ENCODE measurements at places on chromosomes 12 and 14.

DNA sequence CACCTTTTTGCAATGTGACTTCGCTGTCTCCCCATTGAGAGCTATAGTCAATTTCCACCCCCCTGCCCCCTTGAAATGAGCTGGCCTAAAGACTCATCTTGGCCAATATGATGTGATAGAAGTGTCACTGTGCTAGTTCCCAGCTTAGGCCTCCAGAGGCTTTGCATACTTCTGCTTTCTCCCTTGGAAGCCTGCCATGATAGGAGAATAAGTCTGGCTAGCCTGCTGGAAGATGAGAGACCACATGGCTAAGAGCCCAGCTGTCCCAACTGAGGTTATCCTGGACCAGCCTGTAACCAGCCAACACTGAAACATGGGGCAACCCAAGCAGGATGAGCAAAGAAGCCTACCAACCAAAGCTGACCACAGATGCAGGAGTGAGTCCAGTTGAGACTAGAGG is 196.9 kb downstream of the GRIN2B start:
- no peak for DNase-seq

DNA sequence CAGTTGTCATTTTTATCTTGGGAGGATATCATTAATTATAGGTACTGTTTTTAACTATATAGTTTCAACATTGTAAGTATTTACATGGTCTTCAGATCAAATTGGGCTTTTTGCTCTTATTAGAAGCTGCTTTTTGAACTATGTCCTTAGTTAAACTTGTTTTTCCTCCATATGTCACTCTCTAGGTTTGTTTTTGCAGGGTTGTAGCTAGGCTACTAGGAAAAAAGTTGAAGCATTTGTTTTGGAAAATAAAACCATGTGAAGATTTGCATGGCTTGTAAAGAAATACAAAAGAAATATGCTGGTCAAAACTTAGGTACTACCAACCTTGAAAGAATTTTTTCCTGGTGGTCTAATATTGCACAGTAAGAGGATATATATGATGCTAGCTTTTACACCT is 3.4 kb downstream of the ARID2 start:
- DNase-seq: no peak

GRCh38 chr12:1650260-1650977 is 21.4 kb downstream of the WNT5B start:
- no peak for DNase-seq

DNA sequence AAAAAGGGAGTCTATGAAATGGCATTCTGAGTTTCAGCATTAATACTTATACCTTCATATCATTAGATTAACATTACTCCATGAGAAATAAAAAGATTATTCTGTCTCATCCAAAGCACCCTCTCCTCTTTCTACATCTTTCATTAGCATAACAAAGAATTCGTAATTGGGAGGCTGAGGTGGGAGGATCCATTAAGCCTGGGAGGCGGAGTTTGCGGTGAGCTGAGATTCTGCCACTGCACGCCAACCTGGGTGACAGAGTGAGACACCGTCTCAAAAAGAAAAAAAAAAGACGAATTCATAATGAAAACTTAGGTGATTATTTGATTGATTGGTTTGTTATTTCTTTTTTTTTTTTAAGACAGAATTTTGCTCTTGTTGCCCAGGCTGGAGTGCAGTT is 1.8 kb upstream of the CDK17 start:
- DNase-seq: peak; percentile 28

- DNase-seq: no peak
Observed at GRCh38 chr14:73895939-73896338, 9.3 kb downstream of the ZNF410 start.

GRCh38 chr12:113860950-113861349 is 105.2 kb downstream of the RBM19 start:
- peak; percentile 27 for DNase-seq

DNA sequence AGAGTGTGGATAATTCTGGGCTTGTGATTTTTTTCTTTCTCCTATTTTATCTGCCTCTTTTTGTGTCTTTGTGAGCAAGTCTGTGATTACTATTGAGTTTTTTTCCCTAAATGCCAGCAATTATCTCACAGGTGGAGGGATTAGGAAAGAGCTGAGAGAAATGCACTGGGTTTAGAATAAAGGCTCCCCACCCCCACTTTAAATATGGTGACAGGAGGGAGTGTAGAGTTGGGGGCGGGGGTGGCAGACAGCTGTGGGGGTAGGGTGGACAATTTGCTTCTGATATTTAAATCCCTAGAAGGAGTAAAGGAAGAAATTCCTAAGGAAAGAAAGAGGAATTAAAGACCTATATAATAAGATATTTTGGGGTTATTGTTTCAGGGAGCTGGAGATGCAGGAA is 145.9 kb downstream of the NRXN3 start:
- DNase-seq: no peak

DNA sequence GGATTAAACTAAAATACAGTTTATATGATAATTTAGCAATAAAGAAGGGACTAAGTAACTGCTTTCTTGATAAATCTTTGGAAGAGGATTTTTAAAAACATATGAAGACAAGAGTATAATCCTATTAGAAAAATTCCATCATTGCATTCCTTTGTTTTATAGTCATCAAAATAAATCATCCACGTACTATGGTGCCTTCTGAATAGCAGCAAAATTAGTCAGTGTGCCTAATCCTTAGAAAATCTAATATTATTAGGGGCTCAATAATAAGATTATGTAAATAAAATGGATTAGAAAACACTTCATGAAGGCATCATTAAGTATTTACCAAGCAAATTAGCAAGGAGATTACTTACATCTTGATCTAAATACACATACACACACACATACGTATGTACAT is 102.1 kb downstream of the KCNH5 start:
- no peak for DNase-seq
